Immature natural killer cell (primary cell): ENCODE measurements at places on chromosomes 4 and X. TPM values are rescaled to one million over a fixed set of nuclear protein-coding genes. Genes with fewer than 3 reads are reported as not detected.

DNA sequence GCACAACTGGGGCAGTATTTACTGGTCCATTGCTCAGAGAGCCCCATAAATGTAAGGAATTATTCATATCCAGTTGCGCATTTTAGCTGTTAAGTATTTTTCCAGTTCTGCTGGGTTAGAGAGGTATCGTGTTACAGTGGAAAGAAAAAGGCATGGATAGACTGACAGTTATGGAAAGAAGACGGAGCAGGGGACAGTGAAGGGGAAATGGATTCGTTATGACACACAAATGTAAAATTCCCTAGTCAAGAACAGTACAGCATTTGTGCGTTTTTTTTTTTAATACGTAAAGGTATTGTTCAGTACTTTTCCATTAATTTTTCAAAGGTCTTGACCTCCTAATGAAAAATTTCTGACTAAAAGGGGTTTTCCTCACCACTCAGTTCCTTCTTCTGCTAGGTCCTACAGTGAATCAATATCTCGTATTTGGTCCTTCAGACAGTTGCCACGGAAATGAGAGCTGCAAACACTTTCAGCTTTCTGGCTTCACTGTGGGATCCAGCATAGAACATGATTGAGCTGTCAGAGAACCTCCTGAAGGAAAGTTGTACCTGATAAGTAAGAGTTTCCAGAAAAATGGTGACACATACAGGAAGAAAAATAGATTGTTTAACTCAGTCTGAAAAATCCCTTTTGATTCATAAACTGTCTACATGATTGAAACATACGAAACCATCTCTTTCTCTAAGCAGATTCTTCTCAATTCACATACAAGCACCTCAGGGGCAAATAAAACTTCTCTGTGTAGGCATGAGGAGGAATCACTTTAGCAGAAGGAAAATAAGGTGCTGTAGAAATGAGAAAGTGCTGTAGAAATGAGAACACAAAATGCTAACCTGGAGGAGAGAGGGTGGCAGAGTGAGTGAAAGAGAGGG lies 21.8 kb upstream of the BBS12 start:
- DNase-seq = no peak

DNA sequence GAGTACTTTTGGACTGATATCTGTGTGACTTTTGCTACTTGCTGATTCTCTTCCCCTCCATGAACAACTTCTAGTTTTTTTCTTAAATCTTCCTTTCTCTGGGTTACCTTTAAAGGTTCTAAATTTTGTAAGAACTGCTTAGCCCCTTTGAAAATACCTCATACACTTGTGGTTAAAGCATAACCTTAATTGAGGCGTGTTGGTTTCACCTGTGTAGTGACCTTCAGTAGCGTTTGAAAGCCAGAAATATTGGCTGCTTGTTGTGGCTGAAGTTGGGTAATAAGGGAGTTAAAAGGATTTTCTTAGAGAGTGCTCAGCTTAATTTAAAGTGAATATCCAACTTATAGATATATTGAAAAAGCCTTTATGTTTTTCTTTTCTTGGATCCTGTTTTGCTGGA lies 32.0 kb downstream of the MAGEC1 start:
- DNase-seq = no peak

- DNase-seq = no peak
These were observed 577.9 kb upstream of the DIPK2B start for GRCh38 chrX:45778616-45779015.

- DNase-seq = no peak
These were observed 940 bp upstream of the DCTD start for GRCh38 chr4:182918044-182918607.

- no peak for DNase-seq
These were observed 610.2 kb downstream of the UBE2NL start for GRCh38 chrX:144494074-144494473.

GRCh38 chr4:8221476-8221875 lies 22.4 kb downstream of the SH3TC1 start:
- DNase-seq = no peak

DNA sequence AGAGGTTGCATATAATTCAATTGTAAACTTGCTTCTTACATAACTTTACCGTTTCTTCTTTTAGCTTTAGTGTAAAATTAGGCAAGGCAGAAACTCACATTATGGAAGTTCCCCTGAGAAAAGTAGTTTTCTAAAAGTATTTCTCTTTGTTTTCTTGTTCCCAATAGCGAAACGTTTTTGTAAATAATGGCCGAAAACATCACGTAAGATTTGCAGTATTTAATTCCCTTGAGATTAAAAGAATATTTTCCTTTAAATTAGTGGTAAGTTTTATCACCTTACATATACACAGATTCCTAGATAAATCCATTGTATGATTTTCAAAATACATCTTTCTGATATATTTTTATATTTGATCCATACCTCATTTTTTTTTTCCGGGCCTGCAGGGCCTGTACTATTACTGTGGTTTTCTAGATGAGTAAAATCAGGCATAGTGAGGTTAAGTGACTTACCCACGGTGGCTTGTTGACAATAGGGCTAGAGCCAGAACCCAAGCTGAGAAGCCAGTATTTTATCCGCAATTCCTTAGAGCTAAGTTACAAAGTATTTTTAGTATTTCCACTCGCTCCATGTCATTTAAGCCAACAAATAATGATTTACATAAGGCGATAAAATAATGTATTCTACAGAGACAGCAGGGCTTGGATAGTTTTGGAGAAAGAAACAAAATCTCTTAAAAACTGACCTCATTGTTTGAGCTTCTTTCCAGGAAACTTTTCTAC lies 82.2 kb upstream of the VEGFC start:
- DNase-seq = no peak

GRCh38 chr4:108051343-108051742 lies 61.7 kb downstream of the HADH start:
- no peak for DNase-seq

DNA sequence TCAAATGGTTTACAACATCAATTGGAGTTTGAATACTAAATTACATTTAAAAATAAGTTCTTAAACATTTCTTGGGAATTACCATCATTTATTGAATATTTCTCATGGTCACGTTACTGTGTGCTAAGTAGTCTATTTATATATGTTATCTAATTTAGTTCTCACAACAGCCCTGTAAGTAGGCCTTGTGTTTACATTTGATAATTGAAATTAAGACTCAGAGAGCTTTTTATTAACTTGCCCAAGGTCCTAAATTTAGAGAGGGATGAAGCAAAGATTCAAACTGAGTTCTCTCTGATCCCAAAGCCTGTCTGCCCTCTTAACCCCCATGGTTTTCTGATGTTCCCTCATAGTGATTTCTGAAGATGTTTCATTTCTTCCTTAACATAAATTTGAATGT lies 103.7 kb downstream of the CEP135 start:
- no peak for DNase-seq

DNA sequence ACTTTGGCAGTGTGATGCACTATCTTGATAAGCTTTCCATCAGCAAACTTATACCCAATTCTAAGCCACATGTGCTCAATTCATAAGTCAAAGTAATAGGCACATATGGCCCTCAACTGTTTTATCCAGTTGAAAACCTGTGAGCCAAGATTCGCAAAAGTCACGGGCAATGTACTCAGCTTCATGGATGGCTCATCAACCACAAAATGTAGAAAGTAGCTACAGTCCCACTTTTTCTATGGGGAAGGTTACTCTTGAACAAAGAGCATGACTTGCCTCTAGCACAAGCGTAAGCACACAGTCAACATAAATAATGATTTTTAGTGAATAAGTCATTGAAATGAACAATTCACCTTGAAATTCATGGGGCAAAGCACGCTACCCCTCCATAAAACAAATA lies 25.1 kb upstream of the DDX53 start:
- DNase-seq = no peak

GRCh38 chr4:154422152-154422551 lies 69.4 kb downstream of the DCHS2 start:
- no peak for DNase-seq

DNA sequence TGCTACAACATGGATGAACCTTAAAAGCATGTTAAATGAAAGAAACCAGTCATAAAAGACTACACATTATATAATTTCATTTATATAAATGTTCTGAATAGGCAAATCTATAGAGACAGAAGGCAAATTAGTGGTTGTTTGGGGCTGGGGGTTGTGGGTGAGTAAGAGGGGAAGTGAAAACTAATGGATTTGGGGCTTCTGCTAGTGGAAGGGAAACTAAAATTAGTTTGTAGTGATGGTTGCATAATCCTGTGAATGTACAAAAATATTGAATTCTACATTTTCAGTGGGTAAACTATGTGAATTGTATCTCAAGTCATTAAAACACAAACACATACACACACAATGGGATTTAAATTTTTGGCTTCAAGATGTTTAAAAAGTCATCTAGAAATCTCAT lies 25.4 kb upstream of the LIMCH1 start:
- no peak for DNase-seq

- DNase-seq = no peak
These were observed 72.9 kb downstream of the YIPF6 start for GRCh38 chrX:68571610-68572311.

GRCh38 chrX:45424326-45424725 lies 223.7 kb upstream of the DIPK2B start:
- no peak for DNase-seq

DNA sequence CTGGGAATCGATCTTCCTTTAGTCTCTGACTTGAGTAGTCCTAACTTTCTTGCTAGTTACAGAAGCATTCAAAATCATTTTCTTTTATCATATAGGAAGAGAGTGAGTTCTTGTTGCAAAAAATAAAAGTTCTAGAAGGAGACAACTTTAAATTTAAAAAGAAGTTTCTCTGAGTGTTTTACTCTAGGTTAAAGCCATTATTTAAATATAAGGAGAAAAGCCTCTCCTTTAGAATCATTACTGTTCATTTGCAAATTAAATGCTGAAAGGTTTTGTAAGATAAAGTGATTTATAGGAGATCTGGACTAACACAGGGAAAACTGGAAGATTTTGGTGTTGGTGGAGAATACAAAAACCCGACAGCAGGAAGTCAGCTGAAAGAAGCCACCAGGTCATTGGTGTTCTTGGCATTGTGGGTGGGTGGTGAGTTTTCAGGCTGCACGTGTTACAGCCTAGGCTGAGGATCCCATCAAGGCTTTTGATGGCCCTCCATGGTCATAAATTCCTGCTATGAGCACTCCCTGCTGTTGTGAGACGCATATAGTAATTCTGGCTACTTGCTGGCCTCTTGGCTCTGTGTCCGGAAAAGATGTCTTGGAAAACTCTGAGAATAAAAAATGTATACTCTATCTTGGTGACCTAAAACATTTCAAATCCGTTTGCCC lies 81.6 kb downstream of the GPAT3 start:
- DNase-seq = no peak

DNA sequence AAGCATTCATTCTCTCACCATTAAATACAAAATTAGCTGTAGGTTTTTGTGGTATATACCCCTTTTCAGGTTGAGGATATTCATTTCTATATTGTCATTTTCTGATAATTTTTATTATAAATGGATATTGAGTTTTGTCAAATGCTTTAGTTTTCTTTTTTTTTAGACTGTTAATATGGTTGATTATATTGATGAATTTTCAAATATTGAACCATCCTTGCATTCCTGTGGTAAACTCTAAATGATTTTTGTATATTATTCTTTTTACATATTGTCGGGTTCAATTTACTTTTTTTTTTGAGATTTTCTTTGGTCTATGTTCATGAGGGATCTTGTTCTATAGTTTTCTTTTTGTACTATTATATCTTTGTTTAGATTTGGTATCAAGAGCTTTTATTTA lies 165.1 kb downstream of the GPAT3 start:
- DNase-seq = no peak

GRCh38 chrX:38970845-38971244 lies 169.6 kb downstream of the MID1IP1 start:
- DNase-seq = no peak

GRCh38 chr4:158850800-158851644 lies 82.2 kb downstream of the FNIP2 start:
- peak; percentile 25 for DNase-seq

DNA sequence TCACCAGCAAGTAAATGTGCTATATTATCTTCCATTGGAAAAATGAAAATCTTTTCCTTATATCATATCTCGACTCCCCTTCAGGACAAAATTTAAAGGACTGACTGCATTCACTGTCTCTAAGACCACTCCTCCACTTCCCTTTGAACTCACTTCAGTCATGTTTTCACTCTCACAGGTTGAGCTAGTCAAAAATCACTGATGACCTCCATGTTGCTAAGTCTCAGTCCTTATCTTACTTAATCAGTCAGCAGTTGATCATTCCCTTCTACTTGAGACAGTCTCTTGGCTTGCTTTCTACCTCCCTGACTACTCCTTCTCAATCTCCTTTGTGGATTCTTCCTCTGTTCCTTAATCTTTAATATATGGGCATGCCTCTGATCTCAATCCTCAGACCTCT lies 117.0 kb upstream of the LSM6 start:
- no peak for DNase-seq

The SGMS2 gene
- not detected for polyA plus RNA-seq

The GCNA gene
- polyA plus RNA-seq = 1.3 TPM
